Stimulated activated CD4-positive, alpha-beta T cell treated with anti-CD3 and anti-CD28 coated beads, TNF-alpha, amount 100 ng/mL, for 4 hours (primary cell): ENCODE measurements at places on chromosomes 2 and 18.

- DNase-seq: no peak
Observed at GRCh38 chr18:75926811-75927210, 499.3 kb upstream of the SMIM21 start.

DNA sequence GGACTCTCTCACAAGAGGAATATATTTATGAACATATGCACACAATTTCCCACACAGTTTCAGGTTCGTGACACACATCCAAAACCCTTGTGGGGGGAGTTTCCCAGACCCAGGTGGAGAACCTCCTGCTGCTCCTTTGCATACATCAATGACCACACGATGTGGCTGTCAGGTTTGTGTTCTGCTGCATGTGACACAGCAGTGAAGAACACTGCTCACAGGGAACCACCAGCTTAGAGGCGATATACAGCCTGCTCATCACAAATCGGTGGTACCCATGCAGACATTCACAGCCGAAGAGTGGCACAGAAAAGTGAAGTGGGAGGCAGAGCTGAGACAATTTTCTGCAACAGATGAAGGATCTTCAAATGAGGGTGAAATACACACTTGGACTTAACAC, 175.6 kb upstream of the ZFP36L2 start:
- DNase-seq: no peak

- no peak for DNase-seq
Observed at GRCh38 chr2:217975626-217976025, 27.2 kb downstream of the TNS1 start.

DNA sequence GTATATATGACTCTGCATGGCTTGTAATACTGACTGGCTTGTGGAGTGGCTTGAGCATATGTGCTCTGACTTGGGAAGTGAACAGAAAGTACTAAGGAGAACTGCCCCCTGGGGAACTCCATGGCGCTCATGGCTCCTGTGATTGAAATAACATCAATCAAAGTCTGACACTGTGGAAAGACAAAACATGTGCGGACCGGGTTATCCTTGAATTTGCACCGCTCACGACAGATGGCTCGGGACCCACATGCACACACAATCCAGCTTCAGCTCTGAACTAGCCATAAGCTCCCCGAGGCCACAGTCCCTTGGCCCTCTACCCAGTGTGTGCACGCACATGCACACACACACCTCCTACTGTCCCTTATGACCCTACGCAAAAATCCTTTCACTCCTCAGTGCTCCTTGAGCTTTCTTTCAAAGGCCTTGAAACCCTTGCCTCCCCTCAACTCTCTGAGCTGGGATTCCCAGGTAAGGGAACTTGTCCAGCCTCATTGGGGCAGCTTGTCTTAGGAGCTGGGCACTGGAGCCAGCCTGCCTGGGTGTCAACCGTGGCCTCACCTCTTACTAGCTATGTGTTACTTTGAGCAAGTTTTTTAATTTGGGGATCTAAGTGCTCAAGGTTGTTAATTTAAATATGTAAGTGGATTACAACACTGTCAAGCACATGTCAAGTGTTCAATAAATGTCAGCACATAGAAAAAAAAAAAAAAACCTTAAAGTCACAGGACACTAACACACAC, 43.6 kb downstream of the MRPS5 start:
- DNase-seq: no peak

GRCh38 chr2:187475499-187476248, 27.6 kb upstream of the CALCRL start:
- DNase-seq: no peak

GRCh38 chr2:112942654-112943002, 31.7 kb downstream of the IL37 start:
- DNase-seq: no peak

DNA sequence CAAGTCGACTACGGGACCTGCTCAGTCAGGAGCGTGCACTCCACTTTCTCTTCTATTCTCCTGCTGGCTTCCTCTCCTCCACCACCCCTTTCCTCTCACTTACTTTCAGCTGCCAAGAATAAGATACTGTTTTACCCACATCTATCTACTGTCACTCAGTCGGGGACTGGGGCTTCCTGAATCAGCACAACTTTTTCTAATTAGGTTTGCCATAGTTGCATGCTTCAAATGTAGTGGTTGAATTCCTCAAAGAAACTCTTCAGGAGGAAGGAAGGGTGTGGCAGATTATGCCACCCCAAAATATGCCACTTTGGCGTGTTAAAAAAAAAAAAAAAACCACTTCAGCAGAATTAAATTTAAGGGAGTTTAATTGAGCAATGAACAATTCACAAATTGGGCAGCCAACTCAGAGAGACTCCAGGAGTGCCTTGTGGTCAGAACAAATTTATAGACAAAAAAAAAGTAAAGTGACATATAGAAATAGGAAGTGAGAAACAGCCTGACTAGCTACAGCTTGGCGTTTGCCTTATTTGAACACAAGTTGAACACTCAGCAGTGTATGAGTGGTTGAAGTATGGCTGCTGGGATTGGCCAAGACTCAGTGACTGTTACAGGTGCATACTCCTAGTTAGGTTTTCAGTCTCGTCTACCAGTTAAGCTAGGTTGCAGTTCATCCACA, 32.5 kb upstream of the RMDN2 start:
- DNase-seq: no peak

DNA sequence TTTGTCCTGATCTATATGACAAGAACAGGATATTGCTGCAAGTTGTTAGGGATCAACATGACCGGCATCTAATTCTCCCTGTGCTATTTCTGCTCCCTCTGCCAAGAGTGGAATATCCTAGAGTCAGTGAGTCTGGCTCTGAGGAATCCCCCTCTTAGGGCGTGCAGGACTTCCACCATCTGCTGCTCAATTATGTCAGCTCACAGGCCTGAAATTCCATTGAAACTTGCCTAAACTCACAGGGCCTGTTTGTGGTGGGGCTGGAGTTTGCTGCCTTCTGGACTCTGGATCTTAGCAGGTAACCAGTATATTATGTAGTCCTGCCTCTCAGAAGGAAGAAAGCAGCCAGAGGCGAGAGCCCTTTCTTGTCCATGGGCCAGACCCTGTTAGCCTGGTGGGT, 323.0 kb downstream of the TSN start:
- DNase-seq: no peak

DNA sequence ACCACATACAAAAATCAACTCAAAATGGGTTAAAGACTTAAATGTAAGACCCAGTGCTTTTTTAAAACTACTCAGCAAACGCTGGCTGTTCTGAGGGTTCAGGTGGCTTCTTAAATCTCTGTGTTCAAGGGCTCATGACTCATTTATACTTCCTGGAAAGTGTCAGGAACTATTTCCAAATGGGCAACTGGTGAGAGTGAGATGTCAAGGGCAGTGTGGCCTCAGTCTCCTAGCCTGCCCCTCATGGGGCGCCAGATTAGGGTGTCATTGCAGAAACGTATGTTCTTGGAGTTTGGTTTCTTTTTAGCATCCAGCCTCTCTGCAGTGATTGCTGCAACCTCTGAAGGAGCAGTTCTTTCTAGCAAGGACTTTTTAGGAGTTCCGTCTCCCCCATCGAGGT, 485.4 kb downstream of the TNS1 start:
- no peak for DNase-seq

GRCh38 chr2:237529452-237530402, 36.6 kb upstream of the PRLH start:
- no peak for DNase-seq

DNA sequence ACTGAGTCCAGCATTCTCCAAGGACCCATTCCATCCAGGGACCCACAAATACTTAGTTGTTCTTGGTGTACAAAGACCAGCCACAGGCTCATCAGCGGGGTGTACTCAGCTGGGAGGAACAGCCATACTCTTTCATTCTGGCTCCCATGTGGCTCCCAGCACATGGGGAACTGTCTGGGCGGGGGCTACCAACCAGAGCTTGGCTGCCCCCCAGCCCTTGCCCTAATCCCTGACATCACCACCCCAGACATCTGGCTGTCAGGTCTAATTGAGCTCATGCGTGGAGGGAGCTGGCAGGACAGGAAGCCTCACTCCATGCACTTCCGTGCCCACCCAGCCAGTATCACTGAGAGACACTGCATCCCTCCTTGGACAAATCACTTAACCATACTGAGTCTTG, 283.6 kb downstream of the DYSF start:
- no peak for DNase-seq

DNA sequence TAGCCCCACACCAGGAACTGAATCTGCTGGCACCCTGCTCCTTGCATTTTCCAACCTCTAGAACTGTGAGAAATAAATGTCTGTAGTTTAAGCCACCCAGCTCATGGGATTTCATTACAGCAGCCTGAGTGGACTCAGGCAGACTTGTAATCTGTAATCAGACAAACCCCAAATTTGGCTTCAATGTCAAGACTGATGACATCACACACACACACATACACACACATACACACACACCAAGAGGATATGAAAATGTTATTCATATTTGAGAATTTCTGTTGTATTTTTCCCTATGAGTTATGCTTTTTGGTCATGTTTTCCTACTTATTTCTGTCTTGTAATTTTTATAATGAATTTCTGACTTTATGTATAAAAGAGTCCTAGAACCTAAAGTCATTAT, 83.8 kb upstream of the GLI2 start:
- DNase-seq: no peak

- no peak for DNase-seq
Observed at GRCh38 chr2:241612156-241613016, 24.6 kb downstream of the THAP4 start.

- DNase-seq: no peak
Observed at GRCh38 chr18:49416511-49416910, 43.9 kb downstream of the DYM start.

- no peak for DNase-seq
Observed at GRCh38 chr2:96866986-96867755, 2.7 kb downstream of the SEMA4C start.

GRCh38 chr2:67159929-67160328, 237.2 kb upstream of the ETAA1 start:
- no peak for DNase-seq

- no peak for DNase-seq
Observed at GRCh38 chr18:45275367-45276113, 339.7 kb upstream of the SLC14A2 start.

DNA sequence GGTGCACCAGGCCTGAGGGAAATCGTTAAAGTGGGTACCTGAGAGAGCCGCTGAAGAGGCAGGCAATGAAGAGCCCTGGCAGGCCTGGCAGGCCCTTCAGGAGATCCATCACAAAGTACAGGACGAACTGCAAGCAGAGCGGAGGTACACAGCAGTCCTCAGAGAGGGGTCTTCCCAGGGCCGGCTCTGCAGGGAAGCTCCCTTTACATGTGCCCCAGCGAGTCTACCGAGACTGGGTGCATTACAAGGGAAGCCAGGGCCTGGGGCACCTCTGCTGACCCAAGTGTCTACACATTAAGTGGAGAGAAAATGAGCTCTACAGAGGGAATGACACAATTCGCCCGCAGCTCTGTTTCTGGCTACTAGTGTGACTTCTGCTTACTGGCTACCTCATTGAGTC, 8.1 kb upstream of the ATRAID start:
- DNase-seq: no peak

DNA sequence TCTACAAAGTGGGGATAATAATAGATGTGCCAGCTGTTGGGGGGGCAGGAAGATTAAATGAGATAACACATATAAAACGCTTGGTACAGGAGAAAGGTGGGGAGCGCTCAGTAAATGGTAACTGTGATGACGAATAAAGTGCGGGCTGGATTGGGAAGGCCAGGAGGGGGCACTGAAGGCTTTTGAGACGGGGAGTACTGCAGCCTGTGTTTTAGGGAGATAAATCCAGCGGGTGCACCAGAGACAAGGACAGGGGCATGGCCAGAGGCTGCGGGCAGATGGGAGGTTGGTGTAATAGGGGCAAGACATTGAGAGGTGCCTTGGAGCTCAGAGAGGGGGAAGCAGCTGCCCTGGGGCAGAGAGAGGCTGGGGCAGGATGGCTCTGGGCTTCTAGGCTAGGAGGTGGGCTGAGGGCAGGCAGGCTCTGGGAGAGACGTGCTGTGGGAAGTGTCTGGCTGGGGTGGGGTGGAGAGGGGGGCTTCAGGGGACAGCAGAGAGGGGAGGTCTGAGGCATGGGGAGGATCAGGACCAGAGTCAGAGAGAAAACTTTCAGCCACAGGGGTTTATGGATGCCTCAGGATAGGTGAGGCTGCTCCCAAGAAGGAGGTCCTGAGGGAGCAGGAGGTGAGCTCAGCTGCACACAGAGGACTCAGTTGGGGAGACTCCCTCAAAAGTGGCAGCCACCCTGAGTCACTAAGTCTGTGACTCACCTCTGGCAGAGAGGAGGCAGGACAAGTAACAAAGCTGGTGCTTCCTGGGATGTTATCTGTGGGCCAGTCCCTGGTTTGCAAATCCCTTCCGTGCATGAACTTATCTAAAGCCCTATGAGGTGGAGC, 18.8 kb downstream of the TEX44 start:
- DNase-seq: peak; percentile 18

GRCh38 chr2:64630752-64631151, 23.0 kb downstream of the SERTAD2 start:
- no peak for DNase-seq

- DNase-seq: no peak
Observed at GRCh38 chr2:66495788-66496640, 61.1 kb downstream of the MEIS1 start.

DNA sequence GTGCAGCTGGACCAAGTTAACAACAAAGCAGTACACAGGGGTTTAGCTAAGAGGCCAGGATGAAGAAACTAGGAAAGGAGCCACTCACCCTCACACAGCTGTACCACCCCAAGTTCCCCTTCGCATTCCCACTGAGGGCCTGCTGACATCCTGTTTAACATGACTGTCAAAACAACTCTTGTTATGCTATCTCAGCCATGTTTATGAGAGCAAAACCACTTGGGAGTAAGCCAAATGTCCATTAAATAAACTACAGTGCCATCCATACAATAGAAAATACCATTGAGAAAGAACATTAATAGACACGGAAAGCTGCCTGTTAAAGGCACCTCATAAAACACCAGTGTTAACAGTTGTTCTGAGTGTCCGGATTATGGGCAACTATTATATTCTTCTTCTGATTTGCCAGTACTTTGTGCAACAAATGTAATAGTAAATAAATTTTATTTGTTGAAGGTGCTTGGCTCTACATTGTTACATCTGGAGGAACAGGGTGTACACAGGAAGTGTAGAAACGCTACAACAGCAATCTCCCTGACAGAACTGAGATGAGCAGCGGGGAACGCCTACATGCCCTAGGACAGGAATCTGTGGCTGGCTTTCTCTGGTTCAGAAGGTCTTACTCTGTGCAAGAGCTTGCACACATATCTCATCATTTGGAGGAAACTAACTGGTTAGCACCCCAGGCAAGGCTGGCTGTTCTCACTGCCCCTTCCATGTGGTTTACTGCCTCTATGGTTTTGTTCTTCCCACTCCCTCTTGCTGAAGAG, 85.6 kb downstream of the EHD3 start:
- no peak for DNase-seq

- DNase-seq: no peak
Observed at GRCh38 chr2:135056790-135057189, 4.7 kb downstream of the RAB3GAP1 start.

DNA sequence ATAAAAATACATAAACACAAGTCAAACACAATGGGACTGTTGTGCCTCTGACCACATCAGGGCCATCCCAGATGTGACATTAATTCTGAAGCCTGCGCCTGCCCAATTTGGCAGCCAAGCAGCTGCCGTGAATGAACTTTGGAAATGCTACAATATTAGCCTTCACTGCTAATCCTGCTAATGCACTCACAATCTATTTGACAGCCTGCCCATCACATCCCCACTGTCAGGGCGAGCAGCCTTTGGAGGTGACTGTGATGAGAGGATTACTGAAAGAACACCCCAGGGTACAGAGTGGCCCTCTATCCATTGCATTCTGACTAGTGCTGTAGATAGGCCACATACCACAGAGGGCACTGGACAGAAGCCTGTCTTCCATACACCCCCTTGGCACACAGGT, 21.6 kb downstream of the OSR1 start:
- no peak for DNase-seq

GRCh38 chr2:240989451-240990265, 8.8 kb upstream of the SNED1 start:
- DNase-seq: no peak
